ENCODE measurements at places on chromosomes 6 and 20. TPM values are rescaled to one million over a fixed set of nuclear protein-coding genes. Genes with fewer than 3 reads are reported as not detected.

RIPOR2 gene
- 44.5 TPM for total RNA-seq

ADAM33 gene
- total RNA-seq: 5.7 TPM

MEP1A gene
- not detected for total RNA-seq

FITM2 gene
- 2.0 TPM for total RNA-seq

ANGPT4 gene
- 0.06 TPM for total RNA-seq

DNA sequence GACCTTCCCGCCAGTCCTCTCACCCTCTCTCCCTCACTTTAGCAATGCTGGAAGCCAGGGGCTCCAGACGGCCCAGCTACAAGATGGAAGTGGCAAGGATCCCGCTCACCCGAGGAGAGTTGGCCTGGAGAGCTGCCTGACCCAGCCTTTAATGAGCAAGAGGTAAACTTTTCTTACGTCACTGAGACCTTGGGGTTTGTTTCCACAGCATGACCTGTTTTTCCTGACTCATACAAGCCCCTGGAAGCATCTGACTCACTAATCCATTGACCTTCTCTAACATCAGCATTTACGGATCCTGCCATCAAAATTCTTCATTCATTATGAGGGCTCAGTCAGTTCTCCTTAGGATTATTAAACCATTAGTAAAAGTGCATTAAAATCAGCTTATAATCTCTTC is 120.4 kb downstream of the MYLK4 start:
- no peak for DNase-seq
- H3K4me1 ChIP-seq: peaks cover 2% of the 10 kb centered on the region
- no peak overlapping the region for H3K4me3 ChIP-seq
- H3K36me3 ChIP-seq: no peaks in the 10 kb centered on the region
- H3K27me3 ChIP-seq: no peaks in the 10 kb centered on the region

DNA sequence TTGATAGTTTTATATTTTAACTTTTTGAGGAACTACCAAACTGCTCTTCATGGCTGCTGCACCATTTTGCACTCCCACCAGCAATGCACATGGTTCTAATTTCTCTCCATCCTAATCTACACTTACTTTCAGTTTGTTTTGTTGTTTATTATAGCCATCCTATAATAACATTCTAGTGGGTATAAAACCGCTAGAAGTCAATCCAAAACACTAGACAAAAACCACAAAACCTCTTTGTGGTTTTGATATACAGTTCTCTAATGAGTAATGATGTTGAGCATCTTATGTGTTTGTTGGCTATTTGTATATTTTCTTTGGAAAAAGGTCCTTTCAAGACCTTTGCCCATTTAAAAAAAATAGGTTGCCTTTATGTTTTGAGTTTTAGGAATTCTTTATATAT is 5.6 kb downstream of the RPP21 start:
- no peak for DNase-seq
- peaks cover 8% of the 10 kb centered on the region for H3K4me1 ChIP-seq
- H3K4me3 ChIP-seq: no peak overlapping the region

GRCh38 chr20:25470045-25470444 is 62.6 kb downstream of the GINS1 start:
- peak; percentile 56 for DNase-seq
- H3K27me3 ChIP-seq: no peaks in the 10 kb centered on the region
- H3K27ac ChIP-seq: no peak overlapping the region
- H3K4me1 ChIP-seq: no peaks in the 10 kb centered on the region

- no peak for DNase-seq
- H3K27me3 ChIP-seq: no peaks in the 10 kb centered on the region
- no peak overlapping the region for H3K4me3 ChIP-seq
- no peak overlapping the region for H3K27ac ChIP-seq
Measured at GRCh38 chr6:113936093-113936934, 34.6 kb downstream of the HDAC2 start.

DNA sequence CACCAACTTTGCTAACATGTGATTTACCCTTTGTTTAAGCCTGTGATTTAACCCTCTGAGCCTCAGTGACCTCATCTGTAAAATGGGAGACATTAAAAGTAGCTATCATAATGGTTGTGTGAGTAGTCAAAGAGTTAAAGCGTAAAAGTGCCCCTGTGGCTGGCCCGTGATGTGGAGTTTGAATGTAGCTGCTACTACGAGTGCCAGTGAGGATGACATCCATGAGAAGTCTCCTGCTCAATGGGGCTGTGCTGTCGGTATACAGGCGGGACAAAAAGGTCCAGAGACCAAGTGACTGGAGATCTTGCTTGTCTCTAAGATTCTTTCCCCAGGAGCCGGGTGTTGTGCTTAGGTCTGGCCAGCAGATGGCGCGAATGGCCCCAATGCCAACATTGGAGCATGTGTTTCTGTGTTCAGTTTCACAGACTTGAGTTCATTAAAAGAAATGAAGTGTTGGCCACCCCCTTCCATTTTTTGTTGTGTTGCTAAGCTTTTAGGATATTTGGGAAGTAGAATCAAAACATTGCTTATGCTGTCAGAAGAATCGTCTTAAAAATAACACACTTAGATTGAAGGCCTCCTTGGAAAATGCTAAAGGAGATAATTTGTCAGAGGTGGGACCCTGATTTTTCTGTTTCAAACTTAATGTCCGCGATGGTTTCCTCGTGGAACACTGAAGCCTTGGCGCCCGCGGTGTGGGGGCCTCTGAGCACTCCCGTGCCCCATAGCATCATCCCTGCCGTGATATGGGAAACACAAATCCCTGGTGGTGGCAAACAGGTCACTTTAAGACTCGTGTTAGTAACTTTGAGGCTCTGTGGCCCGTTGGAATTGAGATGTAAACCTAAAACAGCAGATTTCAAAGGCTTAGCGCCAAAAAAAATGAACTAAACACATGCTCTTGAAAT is 9.3 kb upstream of the RBM38 start:
- no peaks in the 10 kb centered on the region for H3K27me3 ChIP-seq
- no peak overlapping the region for H3K4me3 ChIP-seq
- no peak overlapping the region for H3K27ac ChIP-seq
- no peak for DNase-seq
- H3K4me1 ChIP-seq: no peaks in the 10 kb centered on the region

DNA sequence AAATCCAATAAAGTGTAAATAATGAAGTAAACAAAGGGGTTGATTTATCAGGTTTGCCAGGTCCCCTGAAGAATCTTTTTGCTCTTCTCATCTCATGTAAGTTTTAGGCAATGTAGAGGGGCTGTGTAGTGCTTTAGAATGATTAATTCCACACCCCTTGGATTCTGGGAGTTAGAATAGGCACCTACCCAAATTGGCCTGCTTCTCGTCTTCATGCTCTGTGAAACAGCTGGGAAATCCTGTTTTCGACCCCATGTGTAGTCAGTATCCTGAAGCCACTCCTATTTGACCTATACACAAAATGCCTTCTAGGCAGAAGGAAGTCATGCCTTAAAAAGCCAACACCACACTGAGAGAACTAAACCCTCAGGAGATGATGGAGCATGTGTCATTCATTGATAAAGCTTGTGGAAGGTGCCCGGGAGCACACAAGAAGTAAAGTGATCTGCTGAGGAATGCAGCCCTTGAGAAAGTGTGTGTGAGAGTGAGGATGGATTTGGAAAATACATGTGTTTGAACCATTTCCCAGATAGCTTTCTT is 170.9 kb downstream of the KLHL32 start:
- no peaks in the 10 kb centered on the region for H3K4me1 ChIP-seq
- H3K36me3 ChIP-seq: no peaks in the 10 kb centered on the region
- no peak for DNase-seq
- H3K27me3 ChIP-seq: no peaks in the 10 kb centered on the region
- no peak overlapping the region for H3K4me3 ChIP-seq

- no peak for DNase-seq
- H3K27ac ChIP-seq: no peak overlapping the region
- no peaks in the 10 kb centered on the region for H3K27me3 ChIP-seq
- no peak overlapping the region for H3K4me3 ChIP-seq
Measured at GRCh38 chr6:52388790-52389189, 26.8 kb downstream of the PAQR8 start.

DNA sequence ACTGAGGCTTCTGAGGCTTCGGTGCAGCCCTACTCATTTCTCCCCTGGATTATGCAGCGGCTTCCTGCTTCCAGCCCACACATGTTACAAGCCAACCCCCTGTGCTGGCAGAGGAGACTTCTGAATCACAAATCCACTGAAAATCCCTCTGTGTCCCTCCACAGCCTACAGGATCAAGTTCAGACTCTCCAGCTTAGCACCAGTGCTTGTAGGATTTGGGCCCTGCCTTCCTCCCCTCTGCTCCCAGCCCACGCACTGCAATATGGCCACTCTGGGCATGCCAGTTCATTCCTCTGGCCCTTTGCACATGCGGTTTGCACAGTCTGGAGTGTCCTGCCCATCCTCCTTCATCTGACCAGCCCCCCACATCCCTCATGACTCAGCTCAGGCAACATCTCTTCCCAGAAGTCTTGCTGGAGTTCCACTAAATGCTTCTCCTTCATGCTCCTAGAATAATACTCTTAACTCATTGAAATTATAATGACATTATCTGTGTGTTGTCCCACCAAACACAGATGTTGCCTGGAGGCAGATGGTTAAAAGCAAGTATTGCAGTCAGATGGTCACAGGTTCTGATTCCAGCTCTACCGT is 15.9 kb upstream of the MDGA1 start:
- DNase-seq: no peak
- H3K4me1 ChIP-seq: no peaks in the 10 kb centered on the region
- no peaks in the 10 kb centered on the region for H3K36me3 ChIP-seq
- no peak overlapping the region for H3K27ac ChIP-seq

- no peak overlapping the region for H3K27ac ChIP-seq
- no peak for DNase-seq
- no peaks in the 10 kb centered on the region for H3K4me1 ChIP-seq
- H3K27me3 ChIP-seq: no peaks in the 10 kb centered on the region
- no peak overlapping the region for H3K4me3 ChIP-seq
- no peaks in the 10 kb centered on the region for H3K36me3 ChIP-seq
Measured at GRCh38 chr6:14222956-14223355, 105.4 kb downstream of the CD83 start.

DNA sequence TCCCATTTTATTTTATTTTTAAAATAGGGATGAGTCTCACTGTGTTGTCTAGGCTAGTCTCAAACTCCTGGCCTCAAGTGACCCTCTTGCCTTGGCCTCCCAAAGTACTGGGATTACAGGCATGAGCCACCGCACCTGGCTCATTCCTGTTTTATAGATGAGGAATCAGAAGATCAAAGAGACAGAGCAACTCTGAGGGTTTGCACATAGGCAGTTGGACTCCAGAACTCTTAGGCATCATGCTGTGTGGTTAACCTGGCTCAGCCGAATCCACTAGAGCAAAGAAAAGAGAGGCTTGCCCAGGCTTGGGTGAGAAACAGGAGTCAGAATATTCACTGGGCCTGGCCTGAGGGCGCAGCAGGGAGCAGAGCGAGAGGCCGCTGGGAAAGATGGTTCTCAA is 9.4 kb downstream of the MYH7B start:
- H3K27me3 ChIP-seq: no peaks in the 10 kb centered on the region
- H3K4me1 ChIP-seq: no peaks in the 10 kb centered on the region
- DNase-seq: no peak
- no peak overlapping the region for H3K4me3 ChIP-seq

DNA sequence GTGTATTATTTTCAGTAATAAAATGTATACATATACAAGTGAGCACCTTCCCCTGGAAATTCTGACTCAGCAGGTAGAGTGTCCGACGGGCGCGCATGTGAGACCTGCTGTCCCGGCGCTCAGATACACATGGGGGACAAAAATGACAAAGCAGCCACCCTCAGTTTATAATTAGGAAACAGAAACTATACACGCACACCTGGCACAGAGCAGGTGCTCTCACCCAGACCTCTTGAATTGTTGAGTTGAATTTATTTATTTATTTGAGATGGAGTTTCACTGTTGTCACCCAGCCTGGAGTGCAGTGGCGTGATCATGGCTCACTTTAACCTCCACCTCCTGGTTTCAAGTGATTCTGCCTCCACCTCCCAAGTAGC is 180.4 kb downstream of the ZDHHC14 start:
- no peak for DNase-seq
- no peaks in the 10 kb centered on the region for H3K27me3 ChIP-seq
- H3K4me1 ChIP-seq: peaks cover under 1% of the 10 kb centered on the region
- no peaks in the 10 kb centered on the region for H3K36me3 ChIP-seq
- no peak overlapping the region for H3K4me3 ChIP-seq
- H3K27ac ChIP-seq: no peak overlapping the region

DNA sequence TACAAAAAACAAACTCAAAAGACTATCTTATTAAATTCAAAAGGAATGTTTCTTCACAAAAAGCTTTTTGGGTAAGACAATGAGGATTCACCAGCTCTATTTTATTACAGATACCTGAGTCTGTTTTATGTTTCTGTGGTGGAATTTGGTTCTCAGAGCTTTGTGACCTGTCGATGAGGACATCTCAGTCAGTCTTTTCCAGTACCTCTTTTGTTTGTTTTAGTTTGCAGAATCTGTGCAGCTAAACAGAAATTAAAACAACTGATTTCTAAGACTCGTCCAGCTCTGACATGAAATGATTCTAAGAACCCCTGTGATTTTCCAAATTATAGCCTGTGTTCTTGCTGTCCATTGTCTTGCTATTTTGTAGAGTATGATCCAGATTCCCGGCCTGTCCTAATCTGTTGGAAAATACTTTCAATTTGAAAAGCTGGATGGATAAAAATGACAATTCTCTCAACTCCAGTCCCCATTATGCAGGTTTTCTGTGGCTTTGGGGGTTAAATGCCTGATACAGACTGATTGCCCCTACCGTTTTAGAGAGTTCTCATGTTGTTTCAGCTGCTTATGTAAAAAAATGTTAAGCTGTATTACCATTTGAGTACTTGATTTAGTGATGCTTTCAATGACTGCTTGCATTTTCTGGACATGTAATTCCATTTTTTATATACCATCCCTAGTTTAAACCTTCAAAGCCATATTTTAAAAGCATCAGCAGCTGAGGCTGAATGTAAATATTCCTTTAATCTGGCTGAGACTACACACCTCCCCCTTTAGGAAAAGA is 94.2 kb upstream of the TAB2 start:
- no peak overlapping the region for H3K27ac ChIP-seq
- H3K4me3 ChIP-seq: no peak overlapping the region
- H3K27me3 ChIP-seq: no peaks in the 10 kb centered on the region

DNA sequence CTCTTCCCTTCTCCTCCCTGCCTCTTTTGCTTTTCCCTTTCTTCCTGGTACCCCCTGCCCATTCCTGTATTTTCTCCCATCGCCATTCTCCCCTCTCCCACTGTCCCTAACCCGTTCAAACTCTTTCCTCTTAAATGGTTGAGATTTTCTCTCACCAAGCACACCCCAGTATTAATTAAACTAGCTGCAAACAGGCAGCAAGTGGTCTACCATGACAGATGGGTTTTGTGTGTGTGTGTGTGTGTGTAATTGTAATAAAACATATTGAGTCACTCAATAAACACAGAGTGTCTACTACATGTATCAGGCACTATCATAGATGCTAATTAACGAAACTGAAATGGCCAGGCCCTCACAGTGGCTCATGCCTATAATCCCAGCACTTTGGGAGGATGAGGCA is 6.7 kb downstream of the RAET1E start:
- H3K27me3 ChIP-seq: no peaks in the 10 kb centered on the region
- H3K4me1 ChIP-seq: no peaks in the 10 kb centered on the region
- H3K36me3 ChIP-seq: no peaks in the 10 kb centered on the region

GRCh38 chr20:62707276-62707920 is 1.2 kb upstream of the NTSR1 start:
- no peak overlapping the region for H3K27ac ChIP-seq
- no peak for DNase-seq
- H3K4me1 ChIP-seq: peaks cover 6% of the 10 kb centered on the region
- H3K27me3 ChIP-seq: peaks cover 26% of the 10 kb centered on the region

Measured in H1 (cell line).